ENCODE measurements at places on chromosomes 1 and 21. TPM values are rescaled to one million over a fixed set of nuclear protein-coding genes. Genes with fewer than 3 reads are reported as not detected.

Gene BRINP3
- total RNA-seq = not detected

DNA sequence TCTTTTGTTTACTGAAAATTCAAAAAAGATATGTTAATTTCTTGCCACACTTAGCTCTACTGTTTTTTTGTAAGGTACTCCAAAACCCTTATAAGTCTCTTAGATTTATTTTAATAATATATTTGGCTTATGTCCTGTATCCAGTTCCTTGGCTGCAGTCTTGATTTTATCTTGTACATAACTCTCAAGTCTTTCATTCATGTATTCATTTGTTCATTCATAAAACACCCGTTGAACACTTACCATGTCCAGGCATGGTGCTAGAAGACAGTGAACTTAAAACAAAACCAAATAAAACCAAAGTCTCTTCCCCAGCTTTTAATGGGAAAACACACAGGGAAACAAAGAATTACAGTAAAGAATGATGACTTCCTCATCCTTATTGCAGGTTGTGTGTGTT, 215.8 kb downstream of the FGGY start:
- H3K27me3 ChIP-seq = no peaks in the 10 kb centered on the region
- H3K4me1 ChIP-seq = no peaks in the 10 kb centered on the region
- no peak for DNase-seq
- H3K36me3 ChIP-seq = no peaks in the 10 kb centered on the region
- no peak overlapping the region for H3K4me3 ChIP-seq
- no peak overlapping the region for H3K27ac ChIP-seq

DNA sequence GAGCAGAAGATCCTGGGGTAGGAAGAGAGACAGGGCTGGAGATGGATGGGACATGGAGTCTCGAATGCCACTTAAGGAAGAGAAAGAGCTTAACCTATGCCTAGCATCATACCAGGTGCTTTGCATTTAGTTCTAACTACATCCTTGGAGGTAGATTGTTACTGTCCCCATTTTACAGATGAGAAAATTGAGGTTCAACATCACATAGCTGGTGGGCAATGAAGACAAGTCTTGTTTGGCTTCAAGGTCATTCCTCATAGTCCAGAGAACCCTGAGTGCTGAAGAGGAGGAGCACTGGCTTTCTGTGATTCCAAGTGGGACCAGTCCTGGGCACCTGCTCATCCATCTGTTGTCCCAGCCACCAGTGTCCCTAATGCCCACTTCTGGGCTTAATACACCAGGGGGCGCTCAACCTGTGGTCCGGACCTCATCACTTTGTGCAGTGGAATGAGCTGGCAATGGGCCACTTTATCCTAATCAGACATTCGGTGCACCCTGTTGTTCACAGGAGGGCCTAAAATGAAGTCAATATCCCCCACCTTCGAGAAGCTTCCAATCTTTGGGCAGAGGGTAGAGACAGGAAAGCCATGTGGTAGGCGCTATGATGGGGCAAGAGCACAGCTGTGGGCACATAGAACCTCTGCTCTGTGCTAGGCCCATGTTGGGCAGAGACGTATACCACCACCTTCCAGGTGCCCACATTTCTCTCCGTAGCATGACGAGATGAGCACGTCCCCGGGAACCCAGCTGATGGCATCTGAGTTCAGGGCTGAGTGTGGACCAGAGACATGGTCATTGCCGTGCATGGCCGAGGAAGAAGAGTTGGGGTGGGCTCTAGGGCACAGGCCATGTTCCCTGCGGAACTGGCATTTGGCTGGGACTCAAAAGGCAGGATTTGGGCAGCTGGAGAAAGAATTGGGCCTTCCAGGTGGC, 9.2 kb downstream of the RPS6KA1 start:
- peak; percentile 80 for DNase-seq
- peaks cover 71% of the 10 kb centered on the region for H3K4me1 ChIP-seq
- H3K27ac ChIP-seq = peak overlapping the region; percentile 77
- peak overlapping the region; percentile 47 for H3K4me3 ChIP-seq
- H3K36me3 ChIP-seq = peaks cover 26% of the 10 kb centered on the region

DNA sequence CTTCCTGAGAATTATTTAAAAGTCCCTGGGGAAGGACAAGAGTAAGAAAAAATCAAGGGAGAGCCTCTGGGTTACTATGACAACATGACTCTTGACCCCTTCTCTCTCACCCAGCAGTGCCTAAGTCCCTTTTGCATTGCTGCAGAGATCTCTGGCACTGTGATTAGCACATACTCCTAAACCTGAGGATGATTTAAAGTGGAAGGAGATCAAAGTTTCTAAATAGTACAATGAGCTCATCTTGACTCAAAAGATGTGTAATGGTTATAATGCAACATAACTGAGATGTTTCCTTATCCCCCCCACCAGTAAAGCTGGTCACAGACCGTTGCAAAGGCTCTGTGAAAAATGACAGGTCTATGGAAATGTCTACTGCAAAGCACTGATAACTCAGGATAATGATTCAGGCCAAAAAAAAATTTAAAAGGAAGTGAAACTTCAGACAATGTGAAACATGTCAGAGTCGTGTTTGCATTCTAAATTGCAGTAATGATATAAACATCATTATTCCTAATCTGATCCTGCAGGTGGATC, 519.2 kb downstream of the KIF26B start:
- no peak overlapping the region for H3K27ac ChIP-seq
- H3K4me3 ChIP-seq = no peak overlapping the region
- no peaks in the 10 kb centered on the region for H3K4me1 ChIP-seq
- no peaks in the 10 kb centered on the region for H3K27me3 ChIP-seq

All from activated CD4-positive, alpha-beta T cell treated with anti-CD3 and anti-CD28 coated beads, Interleukin-2, amount 10 ng/mL, durations not matched to agents 24 days and 14 days (primary cell).